Uterus (tissue), 4 donors: ENCODE measurements at places on chromosomes 12 and 14.
A peak's percentile ranks its signal among the peaks of the same experiment; 100 is the strongest.

GRCh38 chr12:22256041-22256441 is 78.5 kb downstream of the ST8SIA1 start:
- DNase-seq: no peak

DNA sequence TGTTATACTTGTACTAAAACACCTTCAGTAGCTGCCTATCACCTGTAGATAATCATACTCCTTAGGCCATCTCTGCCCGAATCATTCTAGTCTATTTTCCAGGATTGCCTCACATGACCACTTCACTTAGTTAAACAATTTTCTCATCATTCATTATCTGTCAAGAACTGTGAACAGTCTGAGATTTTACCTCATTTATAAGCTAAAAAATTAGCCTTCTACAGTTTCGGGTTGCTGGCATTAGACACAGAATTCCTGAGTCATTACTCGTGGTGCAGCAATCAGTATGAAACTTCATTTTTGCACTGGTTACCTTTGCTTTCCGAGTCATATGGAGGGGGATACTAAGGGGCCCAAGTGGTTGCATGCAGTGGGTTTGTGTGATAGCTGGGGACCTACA is 57.6 kb upstream of the OTOGL start:
- DNase-seq: no peak

GRCh38 chr14:23095196-23096108 is at the start of gene C14orf119:
TSS of gene C14orf119 (plus strand) at chr14:23095505. CDS start at chr14:23097659, 2,154 bp downstream.
- peak; percentile 100 for DNase-seq

DNA sequence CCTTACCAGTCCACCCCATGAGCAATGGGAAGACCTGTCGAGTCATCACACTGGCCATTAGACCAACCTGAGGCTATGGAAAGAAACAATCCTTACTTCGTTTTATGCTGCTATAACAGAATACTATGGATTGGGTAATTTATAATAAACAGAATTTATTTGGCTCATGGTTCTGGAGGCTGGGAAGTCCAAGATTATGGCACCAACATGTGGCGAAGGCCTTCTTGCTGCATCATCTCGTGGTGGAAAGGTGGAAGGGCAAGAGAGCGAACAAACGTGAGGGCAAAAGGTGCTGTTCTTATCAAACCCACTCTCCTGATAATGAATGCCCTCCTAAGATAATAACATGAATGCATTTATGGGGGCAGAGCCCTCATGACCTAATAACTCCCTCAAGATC is 9.6 kb upstream of the SPTB start:
- DNase-seq: no peak

- DNase-seq: no peak
Observed at GRCh38 chr14:53516261-53516774, 363.2 kb upstream of the DDHD1 start.

DNA sequence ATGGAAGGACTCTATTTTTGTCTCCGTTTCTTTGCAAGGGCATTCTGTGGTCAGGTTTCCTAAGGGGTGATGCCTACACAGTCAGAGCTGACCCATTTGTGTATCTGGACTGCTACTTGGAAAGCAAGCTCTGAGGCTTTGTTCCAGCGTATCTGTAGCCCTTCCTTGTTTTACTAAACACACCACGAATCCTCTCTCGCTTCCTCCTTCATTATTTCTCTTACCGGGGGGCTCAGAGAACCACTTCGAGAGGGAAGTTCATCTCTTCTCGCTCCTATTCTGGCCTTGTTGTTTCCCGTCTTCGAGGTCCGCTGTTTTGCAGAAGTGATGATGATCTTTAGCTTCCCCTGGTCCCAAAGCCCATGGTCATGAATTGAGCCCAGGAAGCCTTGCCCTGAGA is 164.7 kb downstream of the SSPN start:
- no peak for DNase-seq

GRCh38 chr14:60651086-60651795 is 2.0 kb upstream of the SIX1 start:
- no peak for DNase-seq

- DNase-seq: no peak
Observed at GRCh38 chr12:46387670-46388069, 15.1 kb upstream of the SLC38A2 start.

- DNase-seq: no peak
Observed at GRCh38 chr12:1580526-1580925, 13.9 kb downstream of the FBXL14 start.

GRCh38 chr12:55845785-55846496 is 3.2 kb upstream of the MMP19 start:
- DNase-seq: no peak

GRCh38 chr12:116400636-116401372 is 123.3 kb upstream of the MED13L start:
- DNase-seq: no peak

DNA sequence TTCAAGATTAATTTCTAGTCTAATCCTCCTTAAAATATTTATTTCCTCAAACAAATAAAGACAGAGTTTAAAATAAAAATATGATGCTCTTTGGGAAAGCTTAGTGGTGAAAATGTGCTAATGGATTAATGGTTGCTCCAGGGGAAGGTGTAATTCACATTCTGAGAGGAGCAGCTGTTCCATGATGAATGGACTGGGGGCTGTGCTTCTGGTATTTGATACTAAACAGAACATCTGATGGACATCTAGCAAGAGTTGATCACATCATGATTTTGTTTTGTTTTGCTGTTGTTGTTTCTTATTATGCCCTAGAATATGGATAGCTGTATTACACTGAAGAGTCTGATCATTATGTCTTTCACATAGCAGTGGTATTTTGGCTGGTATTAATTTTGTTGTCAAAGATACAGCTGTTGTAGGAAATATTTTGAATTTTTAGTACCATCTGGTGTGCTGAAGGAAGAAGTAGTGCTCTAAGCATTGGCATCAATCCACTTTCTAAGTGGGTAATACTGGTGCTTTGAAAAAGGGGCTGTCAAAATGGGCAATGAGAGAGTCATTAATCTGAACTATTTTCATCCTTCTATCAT is 296.4 kb downstream of the ADAMTS20 start:
- DNase-seq: no peak

DNA sequence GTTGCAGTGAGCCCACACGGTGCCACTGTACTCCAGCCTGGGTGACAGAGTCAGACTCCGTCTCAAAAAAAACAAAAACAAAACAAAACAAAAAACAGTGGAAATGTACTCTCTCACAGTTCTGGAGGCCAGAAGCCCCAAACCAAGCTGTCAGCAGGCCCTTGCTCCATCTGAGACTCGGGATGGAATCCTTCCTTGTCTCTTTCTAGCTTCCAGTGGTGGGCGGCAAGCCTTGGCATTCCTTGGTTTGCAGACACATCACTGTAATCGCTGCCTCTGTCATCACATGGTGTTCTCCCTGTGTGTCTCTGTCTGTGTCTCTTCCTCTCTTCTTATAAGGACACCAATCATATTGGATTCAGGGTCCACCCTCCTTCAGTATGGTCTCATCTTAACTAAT is 6.4 kb downstream of the TNS2 start:
- DNase-seq: no peak

- DNase-seq: no peak
Observed at GRCh38 chr12:104764225-104765091, 193.6 kb downstream of the SLC41A2 start.

GRCh38 chr12:93198086-93198485 is 179.6 kb upstream of the NUDT4 start:
- peak; percentile 25 for DNase-seq

GRCh38 chr12:62878211-62878610 is 56.7 kb downstream of the PPM1H start:
- no peak for DNase-seq

- DNase-seq: no peak
Observed at GRCh38 chr14:74579447-74580274, 32.4 kb downstream of the LTBP2 start.

GRCh38 chr12:91824991-91825390 is 320.7 kb downstream of the BTG1 start:
- no peak for DNase-seq

DNA sequence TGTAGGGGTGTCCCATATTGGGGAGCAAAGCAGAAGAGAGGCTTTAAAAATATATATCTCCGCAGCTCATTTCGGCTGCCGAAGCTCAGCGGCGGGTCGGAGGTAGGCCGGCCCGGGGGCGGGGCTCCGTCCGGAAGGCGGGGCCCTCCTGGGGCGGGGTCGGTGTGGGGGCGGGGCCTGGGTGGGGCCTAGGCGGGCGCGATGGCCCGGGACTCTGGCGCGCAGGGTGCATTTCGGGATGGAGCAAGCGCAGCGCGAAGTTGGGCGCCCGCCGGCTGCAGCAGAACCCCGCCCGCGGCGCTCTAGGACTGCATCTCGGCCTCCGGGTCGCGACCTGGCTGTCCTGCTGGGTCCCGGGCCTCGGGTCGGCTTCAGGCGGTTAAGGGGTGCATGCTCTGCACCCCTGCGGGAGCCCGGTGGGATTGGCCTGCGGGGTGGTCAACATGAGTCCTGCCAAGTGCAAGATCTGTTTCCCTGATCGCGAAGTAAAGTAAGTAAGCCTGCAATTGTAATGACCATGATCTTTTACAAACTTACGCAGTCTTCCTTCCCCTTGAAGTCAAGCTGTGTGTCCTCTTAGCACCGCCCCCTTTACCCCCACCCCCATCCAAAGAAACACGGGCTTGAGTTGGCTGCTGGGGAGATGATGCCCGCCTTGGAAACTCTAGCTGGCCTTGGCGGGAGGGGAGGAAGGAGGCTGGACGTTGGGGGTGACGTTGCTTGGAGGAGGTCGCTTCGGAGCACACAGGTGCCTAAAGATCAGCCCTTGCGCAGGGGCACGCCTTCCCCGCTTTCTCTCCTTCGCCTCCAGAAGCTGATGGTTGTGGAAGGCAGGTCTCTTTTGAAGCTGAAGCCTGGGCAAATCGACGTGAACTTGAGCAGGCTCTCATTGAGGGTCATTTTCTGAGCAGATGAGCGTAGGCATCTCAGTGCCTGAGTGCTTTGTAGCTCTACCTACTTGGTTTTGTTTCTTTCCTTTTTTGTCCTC is 38.4 kb downstream of the ACACB start:
- peak; percentile 88 for DNase-seq

DNA sequence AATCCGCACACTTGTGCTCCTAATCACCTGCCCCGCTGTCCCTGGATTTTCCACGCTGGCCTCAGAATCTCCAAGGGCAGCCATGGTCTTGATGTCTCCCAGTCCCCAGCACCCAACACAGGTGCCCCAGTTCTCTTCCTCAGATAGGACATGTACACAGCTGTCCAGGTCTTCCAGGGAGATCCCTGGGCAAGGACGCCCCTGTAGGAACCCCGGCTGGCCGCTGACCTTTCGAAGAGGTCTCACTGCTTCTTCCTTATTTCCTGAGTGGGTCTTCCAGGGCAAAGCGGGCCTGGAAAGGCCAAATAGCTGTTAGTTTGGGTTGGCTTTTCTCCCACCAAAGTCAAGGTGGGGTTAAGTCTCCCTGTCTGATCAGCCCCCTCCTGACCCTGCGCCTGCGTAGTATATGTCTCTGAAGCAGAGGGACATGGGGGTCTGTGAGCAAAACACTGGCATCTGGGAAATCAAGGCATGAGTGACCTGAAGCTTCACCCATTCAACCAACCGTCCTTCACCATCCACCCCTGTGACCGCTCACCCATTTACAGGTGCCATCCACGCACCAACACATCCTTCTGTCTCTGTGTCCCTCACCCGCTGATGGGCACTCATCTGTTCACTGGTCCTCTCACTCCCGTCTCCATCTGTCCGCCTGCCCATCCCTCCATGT is 4.6 kb downstream of the BEGAIN start:
- DNase-seq: no peak
